ENCODE measurements at places on chromosomes 12 and 14.

- DNase-seq: no peak
Observed at GRCh38 chr14:51507511-51507905, 144.2 kb upstream of the FRMD6 start.

DNA sequence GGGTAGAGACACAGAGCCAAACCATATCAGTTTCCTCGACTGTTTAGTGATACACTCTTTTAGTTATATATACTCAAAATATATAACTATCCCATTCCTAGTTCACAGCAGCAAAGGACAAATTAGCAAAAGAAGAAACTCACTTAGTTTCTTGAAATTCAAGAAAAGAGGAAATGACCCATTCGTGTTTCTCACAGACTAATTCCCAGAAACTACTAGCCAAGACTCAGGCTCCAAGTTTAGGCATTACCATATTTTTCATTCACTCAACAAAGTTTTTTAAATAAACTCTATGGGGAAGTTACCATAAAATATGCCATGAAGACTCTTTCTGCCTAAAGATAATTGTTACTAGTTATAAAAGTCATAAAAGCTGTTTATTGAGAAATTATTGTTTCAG lies 152.3 kb upstream of the DAAM1 start:
- no peak for DNase-seq

DNA sequence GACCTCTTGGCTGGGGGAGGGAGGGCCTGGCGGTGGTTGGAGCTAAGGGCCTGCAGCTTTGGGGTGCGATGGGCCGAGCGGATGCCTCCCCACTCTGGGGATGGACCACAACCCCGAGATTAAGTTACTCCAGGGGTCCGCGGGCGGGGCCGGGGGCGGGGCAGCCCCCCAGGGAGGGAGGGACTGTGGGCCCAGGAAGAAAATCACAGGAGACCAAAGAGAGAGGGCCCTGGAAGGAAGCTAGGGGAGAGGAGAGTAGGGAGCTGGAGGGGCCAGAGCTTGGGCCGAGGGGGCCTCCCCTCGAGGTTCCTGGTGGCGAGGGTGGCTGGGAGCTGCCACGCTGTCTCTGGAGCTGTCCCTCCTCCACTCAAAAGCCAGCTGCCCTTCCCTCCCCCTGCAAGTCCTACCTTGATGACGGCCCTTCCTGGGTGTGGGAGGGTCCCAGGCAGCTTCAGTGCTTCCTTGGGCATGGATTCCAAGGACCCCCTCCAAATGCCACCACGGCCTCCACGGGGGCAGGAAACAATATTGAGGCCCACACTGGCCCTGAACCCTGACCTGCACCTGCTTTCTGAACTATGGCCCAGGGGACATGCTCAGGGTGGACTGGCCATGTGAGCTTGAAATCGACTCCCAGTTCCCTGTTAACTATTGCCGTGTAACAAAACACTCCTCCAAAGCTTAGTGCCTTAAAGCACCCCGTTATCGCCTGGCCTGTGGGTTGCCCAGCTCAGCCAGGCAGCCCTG lies 610 bp upstream of the NUDT14 start:
- no peak for DNase-seq

DNA sequence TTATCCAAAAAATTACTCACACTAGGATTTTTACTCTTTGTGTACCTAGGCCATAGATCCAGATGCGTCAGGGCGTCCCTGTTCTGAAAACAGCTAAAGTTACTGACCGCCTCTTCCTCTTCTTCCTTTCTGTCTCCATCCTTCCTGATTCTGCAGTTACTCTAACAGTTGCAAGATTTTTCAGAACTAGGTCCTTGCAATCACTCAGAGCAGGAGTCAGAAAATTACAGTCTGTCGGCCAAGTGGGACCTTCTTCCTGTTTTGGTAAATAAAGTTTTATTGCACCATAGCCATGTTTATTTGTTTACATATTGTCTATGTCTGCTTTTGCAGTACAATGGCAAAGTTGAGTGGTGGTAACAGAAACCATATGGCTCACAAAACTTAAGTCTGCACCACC lies 25.6 kb upstream of the FGF6 start:
- DNase-seq: no peak

GRCh38 chr14:54931598-54932340 lies 29.1 kb upstream of the GCH1 start:
- DNase-seq: no peak

Measured in stimulated activated CD4-positive, alpha-beta T cell treated with anti-CD3 and anti-CD28 coated beads, Interleukin-1b, Interleukin-23, amount 100 ng/mL, for 24 hours (primary cell).